ENCODE measurements at places on chromosomes 1 and 21. TPM values are rescaled to one million over a fixed set of nuclear protein-coding genes. Genes with fewer than 3 reads are reported as not detected.
A peak's percentile ranks its signal among the peaks of the same experiment; 100 is the strongest.

Gene TFF3
- 1.0 TPM for total RNA-seq

Gene TAL1
- 0.69 TPM for total RNA-seq

DNA sequence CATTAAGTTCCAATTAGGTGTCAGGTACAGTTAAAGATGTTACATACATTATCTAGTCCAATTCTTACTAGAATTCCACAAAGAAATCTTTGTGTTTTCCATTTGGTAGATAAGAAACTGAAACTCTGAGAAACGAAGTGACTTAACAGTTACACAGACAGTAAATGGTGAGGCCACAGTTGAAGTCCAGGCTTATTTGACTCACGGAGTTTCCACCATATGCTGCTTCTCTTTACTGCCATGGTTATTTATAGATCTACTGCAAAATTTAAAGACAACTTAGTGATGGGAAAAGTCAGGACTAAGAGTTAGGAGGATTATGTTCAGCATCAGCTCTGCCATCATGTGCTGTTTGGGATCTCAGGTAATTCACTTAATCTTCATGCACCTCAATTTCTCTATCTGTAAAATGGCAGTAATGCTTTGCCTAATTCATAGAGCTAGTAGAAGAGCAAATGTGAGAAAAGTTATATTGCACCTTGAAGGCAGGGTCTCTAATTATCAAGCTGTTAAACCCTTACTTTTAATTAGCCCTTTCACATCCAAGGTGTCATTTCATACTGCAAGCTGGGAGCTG, 26.2 kb upstream of the SAMSN1 start:
- no peak for DNase-seq

DNA sequence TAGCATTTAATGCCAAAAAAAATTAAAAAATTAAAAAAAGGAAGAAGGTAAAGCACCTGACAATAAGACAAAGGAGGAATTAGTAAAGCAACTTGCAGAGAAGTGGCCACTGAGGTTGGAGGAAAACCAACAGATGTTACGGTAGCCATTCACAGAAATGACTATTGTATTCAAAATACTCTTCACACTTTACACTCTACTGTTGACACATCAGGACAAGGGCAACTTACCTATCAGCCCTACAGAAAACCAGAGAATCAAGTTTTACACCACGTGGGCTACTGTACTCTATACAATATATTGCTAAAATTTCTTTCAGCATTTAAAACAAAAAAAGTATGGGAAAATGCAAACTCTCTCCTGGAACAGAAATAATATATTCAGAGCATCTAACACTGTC, 70.0 kb downstream of the EIF4G3 start:
- no peak for DNase-seq

DNA sequence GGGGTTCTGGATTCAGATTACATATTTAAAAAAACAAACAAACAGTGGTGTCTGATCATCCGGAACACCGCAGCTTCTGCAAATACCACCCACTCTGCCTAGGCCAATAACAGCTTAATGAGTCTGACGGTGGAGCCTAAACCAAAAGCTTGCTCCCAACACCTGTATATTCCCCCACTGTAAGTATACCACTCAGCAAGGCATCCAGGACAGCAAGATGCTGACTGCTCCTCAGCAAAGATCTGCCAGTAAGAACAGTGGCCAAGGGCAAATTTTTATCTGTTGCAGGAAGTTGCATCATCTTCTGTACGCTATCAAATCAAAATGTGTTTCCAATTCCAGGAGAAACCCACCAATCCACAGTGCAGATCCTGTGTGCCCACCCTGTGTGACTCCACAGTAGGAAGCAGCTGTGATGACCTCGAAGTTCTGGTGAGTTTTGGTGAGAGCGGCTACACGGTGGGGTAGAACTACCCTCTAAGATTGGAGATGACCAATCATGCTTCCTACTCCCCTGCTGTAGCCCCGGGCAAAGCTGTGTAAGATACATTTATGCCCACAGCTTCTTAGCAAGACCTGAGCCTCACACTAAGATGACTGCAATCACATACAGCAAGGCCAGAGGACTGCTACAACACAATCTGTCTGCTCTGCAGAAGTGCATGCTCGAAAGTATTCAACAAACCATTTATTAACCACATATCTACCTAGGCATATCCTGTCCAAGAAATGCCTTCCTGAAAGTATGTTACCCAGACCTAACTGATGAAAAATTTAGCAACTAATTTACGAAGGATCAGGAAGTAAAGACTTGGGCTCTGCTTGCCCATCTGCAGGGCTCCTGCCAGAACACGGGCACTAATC, 30.5 kb downstream of the SIPA1L2 start:
- DNase-seq, result no peak

DNA sequence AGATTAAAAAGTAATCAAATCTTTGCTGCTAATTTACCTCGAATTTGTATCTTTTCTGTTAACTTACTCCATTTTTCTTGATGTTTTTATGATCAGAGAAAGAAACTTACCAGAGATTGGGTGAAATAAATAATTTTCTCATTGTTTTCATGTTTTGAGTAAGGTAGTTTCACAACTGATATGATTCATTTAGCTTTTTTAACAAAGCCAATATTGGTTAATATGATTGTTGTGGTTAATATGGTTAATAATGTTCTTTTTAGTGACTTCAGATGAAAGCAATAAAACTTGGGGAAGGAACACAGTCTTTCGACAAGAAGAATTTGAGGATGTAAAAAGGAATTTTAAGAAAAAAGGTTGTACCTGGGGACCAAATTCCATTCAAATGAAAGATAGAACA, 48.1 kb downstream of the MAP3K21 start:
- DNase-seq, result no peak

GRCh38 chr1:198416296-198416695, 124.2 kb downstream of the ATP6V1G3 start:
- DNase-seq, result no peak

Gene HOOK1
- total RNA-seq, result 3.6 TPM

DNA sequence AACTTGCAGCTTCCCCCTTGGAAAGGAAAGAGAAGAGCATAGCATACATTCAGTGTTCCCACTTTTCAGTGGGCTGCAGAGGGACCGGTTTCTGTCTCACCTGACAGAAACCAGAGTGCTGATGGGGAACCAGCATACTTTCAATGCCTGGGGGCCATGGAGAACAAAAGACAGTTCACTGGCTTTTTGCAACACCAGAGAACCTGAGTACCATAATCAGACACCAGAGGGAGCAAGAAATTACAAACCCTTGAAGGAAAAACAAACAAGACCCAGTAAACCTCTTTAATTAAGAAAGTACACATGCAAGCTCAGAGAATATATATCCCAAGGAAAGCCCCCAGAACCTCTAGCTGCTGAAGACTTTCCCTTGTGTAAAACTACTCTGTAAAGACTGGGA, 51.1 kb downstream of the CSMD2 start:
- DNase-seq, result no peak

- no peak for DNase-seq
Observed at GRCh38 chr21:19013916-19014315, 610.3 kb upstream of the TMPRSS15 start.

- no peak for DNase-seq
Observed at GRCh38 chr1:47529520-47530098, 91.8 kb downstream of the FOXD2 start.

- DNase-seq, result no peak
Observed at GRCh38 chr1:85438353-85438752, 26.6 kb downstream of the DDAH1 start.

DNA sequence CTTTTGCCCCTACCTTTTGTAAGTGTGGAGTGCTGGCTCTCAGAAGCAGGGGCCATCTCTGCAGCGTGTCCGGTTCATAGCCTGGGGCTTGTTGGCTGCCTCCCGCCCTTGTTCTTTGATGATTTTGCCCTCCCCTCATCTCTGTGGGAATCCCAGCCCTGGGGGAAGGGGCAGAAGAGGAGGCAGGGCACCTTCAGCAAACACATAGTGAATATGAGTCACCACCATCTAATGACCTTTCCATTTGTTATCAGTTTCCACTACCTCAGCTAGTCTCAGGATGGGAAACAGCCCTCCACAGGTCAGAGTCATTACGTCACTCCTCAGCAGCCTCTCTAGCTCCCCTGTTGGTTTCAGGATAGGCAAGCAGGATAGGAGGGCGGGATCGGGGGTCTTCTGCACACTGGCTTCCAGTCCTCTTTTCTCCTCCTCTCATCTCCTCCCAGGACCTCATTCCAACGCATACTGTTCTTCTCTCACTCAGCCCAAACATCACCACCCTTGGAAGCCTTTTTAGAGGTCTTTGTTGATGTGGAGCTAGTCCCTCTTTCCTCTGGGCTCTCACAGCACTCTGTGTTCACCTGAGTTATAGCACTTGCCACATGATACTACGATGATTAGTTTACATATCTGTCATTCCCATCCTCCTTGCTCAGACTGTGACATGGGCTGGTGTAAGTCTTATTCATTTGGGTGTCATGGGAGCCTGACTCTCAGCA, 15.8 kb downstream of the GADD45A start:
- DNase-seq, result no peak

GRCh38 chr21:19246018-19246417, 842.4 kb upstream of the TMPRSS15 start:
- no peak for DNase-seq

- no peak for DNase-seq
Observed at GRCh38 chr1:119220991-119221390, 80.5 kb upstream of the WARS2 start.

Gene INSRR
- not detected for total RNA-seq

DNA sequence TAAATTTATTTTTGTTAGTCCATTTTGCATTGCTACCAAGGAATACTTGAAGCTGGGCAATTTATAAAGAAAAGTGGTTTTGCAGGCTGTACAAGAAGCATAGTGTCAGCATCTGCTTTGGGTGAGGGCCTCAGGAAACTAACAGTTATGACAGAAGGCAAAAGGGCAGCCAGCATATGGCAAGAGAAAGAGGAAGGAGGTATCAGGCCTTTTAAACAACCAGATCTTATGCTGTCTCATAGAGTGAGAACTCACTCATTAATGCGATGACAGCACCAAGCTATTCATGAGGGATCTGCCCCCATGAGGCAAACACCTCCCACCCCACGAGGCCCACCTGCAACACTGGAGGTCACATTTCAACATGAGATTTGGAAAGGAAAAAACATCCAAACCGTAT, 898.4 kb downstream of the KCNT2 start:
- no peak for DNase-seq

Gene HORMAD1
- total RNA-seq, result not detected

GRCh38 chr1:240014051-240014450, 77.6 kb upstream of the FMN2 start:
- no peak for DNase-seq

DNA sequence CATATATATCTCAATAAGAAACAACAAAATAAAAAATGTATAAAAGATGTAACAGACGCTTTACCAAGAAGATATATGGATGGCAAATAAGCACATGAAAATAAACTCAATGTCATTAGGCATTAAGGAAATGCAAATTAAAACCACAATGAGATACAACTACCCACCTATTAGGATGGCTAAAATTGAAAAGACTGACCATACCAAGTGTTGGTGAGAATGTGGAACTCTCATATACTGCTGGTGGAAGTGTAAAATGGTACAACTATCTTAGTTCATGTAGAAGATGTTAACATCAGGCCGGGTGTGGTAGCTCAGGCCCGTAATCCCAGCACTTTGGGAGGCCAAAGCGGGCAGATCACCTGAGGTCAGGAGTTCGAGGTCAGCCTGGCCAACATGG, 42.3 kb upstream of the TTC22 start:
- no peak for DNase-seq

GRCh38 chr1:206114692-206115640, 2.2 kb downstream of the AVPR1B start:
- DNase-seq, result no peak

DNA sequence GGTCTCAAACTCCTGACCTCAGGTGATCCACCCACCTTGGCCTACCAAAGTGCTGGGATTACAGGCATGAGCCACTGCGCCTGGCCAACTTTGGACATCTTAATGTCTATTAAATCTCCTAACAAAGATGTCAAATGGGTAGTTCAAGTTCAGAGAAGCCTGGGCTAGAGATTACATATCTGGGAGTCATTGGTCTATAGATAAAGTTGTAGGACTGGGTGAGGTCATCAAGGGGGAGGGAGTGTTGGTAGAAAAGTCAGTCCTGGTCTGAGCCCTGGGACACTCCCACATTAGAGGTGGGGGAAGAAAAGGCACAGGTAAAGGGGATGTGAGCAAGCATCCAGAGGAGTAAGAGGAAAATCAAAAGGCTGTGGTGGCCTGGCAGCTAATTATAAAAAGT, 6.6 kb downstream of the UBIAD1 start:
- DNase-seq, result no peak

Gene SLAMF7
- 0.06 TPM for total RNA-seq

DNA sequence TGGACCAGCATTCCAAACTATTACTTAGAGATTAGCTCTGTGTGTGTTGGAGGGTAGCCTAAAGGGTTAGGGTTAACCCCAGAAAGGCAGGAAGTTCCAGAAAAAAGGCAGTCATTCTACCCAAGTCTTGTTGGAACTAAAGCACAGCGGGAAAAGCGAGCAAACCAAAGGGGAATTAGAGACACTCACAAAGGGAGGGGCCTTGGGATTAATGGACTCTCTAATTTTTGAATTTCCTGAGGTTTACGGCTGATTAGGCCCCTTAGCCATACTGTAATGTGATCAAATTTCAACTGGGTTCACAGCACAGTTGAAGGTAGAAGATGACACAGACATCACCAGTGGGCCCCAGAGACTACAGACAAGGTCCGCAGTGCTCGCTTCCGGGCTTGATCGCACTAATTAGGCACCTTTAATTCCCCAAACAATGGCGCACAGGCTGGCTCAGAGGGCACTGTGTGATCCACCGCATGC, 28.3 kb downstream of the CAPZB start:
- DNase-seq, result no peak

Gene PEX19
- 21.6 TPM for total RNA-seq

GRCh38 chr1:201639826-201640225, 100.9 kb downstream of the NAV1 start:
- no peak for DNase-seq

DNA sequence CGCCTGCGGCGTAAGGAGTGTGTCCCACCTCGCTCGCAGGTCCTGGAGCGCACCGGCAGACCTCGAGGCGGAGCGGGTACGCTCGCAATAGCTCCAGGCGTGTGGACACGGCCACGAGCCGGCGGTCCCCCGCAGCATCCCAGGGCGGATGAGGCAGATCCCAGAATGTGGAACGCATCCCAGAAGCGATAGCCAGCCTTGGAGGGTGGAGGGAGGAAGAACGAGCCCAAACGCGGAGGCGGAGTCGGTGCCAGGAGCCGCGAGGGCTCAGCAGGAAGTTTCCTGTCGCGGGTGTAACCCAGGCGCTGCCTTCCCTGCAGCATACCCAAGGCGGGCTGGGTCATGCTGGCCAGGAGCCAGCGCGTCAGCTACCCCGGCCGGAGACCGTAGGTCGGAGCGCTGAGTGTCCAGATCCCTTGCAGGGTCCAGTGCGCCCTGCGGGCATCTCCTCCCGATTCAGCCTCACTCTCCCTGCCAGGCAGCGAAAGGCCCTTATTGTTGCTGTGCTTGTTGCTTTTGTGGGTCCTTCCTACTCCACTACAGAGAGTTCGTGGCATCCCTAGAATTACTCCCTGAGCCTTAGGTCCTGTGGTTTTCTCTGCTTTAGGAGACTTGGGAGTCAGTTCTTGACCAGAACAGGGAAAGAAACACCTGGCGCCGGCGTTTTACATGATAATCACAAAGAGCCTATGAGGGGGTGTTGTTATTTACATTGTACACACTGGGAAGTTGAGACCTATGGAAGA, 27.7 kb downstream of the STYXL2 start:
- no peak for DNase-seq

- DNase-seq, result no peak
Observed at GRCh38 chr1:9996624-9997582, at the start of gene RBP7. Gene RBP7, plus strand, starts transcription at chr1:9997228. Its CDS starts 31 bp downstream, at chr1:9997259.

Gene SPRR1A
- not detected for total RNA-seq

- no peak for DNase-seq
Observed at GRCh38 chr1:18743233-18743632, 112.6 kb downstream of the PAX7 start.

- peak; percentile 52 for DNase-seq
Observed at GRCh38 chr1:109959974-109960744, 24.4 kb upstream of the AHCYL1 start.

Gene PLA2G2C
- not detected for total RNA-seq

Gene VPS45
- total RNA-seq, result 12.5 TPM

Data from epithelial cell of proximal tubule (primary cell).